Activated CD4-positive, alpha-beta T cell treated with anti-CD3 and anti-CD28 coated beads, Interleukin-2, amount 10 ng/mL, durations not matched to agents 7 days and 5 days (primary cell): ENCODE measurements at places on chromosomes 7 and 10. TPM values are rescaled to one million over a fixed set of nuclear protein-coding genes. Genes with fewer than 3 reads are reported as not detected.

GRCh38 chr10:118278649-118279048 lies 63.5 kb downstream of the FAM204A start:
- no peak for DNase-seq

The SORCS1 gene
- not detected for total RNA-seq

- no peak for DNase-seq
Observed at GRCh38 chr10:126391192-126391885, 3.1 kb upstream of the ADAM12 start.

DNA sequence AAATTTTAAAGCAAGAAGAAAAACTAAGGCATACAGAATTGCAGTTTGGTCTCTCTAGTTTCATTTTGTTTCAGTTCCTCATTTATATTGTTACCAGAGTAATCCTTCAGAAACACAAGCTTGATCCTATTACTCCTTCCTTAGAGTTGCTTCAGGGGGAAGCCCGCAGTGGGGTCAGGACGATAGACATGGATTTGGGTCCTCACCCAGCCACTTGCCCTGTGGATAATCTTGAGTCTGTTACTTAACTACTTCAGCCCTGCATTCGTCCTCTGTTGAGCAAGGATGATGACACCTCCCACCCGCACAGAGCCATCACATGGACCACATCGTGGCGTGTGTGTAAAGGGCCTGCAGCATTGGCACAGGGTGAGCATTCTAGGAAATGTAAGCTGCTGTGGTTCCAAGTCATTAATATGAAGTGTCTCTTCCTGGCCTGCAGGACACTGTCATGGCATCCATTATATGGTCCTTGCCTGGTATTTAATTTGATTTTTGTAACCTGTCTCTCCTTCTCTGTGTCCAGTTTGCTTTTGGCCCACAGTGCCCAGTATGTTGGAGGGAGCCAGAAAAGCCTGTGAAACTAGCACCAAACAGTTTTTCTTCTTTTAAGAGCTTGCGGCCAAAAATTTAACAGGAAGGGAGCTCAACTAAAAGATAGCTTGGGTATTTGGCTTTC lies 111.2 kb downstream of the EEPD1 start:
- no peak for DNase-seq

The STOX1 gene
- total RNA-seq, result 1.5 TPM

DNA sequence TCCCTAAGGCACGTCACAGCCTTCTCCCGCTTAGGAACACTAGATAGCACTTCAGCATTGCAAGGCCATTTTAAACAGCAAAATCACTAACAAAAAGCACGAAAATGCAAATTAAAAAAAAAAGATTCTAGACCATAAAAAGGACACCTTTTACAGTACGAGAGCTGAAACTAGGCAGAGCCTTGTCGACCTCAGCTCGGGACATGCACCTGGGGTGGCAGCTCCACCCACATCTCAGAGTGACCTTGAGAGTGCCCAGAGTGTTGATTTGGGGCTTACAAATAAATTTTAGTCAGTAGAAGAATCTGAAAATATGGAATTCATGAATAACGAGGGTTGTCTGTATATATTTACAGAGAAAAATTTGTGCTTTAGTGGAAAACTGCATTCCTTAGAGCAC lies 1.1 kb downstream of the MRPS24 start:
- no peak for DNase-seq

GRCh38 chr10:88788924-88789323 lies 13.6 kb upstream of the LIPM start:
- no peak for DNase-seq

The LRRC61 gene
- 14.9 TPM for total RNA-seq

The STAMBPL1 gene
- total RNA-seq, result 45.4 TPM

- peak; percentile 69 for DNase-seq
Observed at GRCh38 chr10:32207544-32207943, 139.4 kb downstream of the EPC1 start.

- DNase-seq, result no peak
Observed at GRCh38 chr10:77197544-77197943, 440.1 kb downstream of the KCNMA1 start.

The TRA2A gene
- total RNA-seq, result 109 TPM

- no peak for DNase-seq
Observed at GRCh38 chr10:59176241-59177030, at the start of gene PHYHIPL. Gene PHYHIPL (plus strand): TSS chr10:59176643. CDS start chr10:59176854, 211 bp downstream.

GRCh38 chr10:32041290-32042028 lies 14.8 kb downstream of the KIF5B start:
- DNase-seq, result no peak

DNA sequence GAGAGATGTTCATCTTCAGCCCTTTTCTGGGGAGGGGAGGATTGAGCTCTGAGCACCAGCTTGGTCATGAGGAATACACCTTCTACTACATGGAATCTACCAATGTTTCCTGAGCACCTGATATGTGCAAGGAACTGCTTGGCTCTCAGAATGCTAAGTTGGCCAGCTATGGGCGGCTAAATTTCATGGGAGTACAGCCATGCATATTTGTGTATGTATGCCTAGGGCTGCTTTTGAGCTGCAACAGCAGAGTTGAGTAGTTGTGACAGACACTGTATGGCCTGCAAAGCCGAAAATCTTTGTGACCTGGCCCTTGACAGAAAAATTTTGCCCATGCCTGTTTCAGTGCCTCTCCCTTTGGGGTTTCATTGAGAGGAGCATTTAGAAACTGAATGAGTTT lies 44.9 kb downstream of the NPY start:
- DNase-seq, result no peak

- no peak for DNase-seq
Observed at GRCh38 chr7:107742678-107743566, 1.0 kb upstream of the CBLL1 start.

GRCh38 chr7:1936006-1936310 lies 265.9 kb downstream of the ELFN1 start:
- no peak for DNase-seq

DNA sequence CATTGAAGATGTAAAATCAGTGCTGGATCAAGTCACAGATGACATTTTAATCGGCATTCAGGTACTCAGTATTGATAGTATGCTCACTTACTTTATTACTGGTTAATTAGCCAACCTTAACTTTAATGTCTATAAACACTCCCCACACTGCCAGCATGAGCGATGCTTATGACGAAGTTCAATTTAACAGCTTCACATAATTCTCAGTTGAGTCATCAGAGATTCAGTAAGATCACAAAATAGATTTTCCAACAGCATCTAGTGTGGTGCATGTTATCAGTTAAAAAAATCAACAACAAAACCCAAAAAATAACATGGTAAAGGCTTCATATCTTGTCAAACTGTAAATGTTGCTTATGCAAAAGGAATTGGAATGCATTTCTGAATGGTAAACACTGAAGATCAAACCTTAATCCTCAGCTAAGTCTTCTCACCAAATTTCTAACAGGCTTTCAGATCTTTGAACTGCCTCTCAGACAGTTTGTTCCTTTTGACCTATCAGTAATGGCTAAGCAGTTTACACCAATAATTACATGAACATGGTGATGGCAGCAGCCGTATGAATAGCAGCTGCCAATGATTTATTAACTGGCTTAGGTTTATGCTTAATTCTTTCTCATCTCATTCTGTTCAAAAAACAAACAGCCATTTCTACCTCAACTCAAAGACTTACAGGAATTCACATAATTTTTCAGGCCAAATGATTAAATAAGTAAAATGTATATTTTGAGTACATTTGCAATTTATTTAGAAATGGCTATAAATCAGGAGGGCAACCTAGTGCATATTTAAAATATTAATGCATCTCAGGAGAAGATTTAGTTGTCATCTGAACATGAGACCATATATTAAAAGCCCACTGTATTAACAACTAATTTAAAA lies 98.5 kb downstream of the CABCOCO1 start:
- DNase-seq, result no peak

GRCh38 chr7:26103596-26103995 lies 48.4 kb upstream of the NFE2L3 start:
- DNase-seq, result no peak

GRCh38 chr7:129522088-129522970 lies 20.0 kb downstream of the SMKR1 start:
- no peak for DNase-seq

DNA sequence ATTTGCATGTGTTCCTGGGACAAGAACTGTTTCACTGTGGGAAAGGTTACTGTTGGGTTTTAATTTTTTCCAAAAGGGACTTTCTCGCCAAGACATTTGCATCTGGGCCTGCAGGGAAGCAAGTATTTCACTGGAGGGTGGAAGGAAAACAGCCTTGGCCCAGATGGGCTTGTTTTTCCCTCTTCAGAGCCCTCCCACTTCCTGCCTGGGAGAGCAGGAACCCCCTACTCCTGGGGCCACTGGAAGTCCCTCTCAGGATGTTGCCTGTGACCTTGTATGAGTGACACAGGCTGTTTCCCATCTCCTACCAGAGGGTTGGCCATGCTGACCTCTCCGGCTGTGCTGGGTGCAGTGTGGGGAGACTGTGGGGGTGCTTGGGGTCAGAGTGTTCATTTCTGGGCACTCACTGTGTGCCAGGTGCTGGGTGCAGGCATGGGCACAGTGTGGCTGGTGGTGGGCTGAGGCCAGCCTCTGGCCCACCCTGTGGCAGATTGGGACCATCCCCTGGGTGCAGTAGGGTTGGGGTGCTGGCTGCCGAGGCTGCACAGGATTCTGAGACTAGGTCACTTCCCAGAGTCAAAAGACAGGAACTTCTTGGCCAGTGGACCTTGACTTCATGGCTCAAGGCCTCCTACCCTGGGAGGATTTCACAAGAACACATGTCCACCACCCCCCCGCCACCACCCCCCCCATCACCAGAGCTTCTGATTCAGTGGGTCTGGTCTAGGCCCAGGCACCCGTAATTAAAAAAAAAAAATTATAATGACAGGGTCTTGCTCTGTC lies 10.2 kb downstream of the TSPAN15 start:
- no peak for DNase-seq

GRCh38 chr10:28980264-28980663 lies 302.9 kb downstream of the BAMBI start:
- no peak for DNase-seq

The HYCC1 gene
- total RNA-seq, result 47.2 TPM

The OSBPL3 gene
- 77.9 TPM for total RNA-seq

- no peak for DNase-seq
Observed at GRCh38 chr7:125651823-125652528, 722.4 kb upstream of the POT1 start.

DNA sequence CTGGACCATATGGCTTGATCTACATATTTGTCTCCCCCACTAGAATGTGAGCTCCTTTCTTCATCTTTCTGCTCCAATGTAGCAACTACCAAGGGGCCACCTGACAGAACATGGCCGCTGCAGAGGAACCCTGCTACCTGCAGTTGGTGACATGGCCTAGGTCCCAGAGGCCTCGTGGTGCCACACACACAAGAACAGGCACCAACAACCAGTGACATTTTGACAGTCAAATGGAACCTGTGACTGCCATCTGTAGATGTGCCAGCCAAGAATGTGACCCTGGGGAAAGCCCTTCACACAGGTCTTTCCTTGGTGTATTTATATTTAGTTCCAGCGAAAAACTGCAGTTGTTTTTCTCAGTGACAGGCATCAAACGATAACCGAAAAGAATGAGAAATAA lies 67.9 kb upstream of the ANKRD1 start:
- no peak for DNase-seq
